ENCODE measurements at places on chromosomes 6 and 20.

DNA sequence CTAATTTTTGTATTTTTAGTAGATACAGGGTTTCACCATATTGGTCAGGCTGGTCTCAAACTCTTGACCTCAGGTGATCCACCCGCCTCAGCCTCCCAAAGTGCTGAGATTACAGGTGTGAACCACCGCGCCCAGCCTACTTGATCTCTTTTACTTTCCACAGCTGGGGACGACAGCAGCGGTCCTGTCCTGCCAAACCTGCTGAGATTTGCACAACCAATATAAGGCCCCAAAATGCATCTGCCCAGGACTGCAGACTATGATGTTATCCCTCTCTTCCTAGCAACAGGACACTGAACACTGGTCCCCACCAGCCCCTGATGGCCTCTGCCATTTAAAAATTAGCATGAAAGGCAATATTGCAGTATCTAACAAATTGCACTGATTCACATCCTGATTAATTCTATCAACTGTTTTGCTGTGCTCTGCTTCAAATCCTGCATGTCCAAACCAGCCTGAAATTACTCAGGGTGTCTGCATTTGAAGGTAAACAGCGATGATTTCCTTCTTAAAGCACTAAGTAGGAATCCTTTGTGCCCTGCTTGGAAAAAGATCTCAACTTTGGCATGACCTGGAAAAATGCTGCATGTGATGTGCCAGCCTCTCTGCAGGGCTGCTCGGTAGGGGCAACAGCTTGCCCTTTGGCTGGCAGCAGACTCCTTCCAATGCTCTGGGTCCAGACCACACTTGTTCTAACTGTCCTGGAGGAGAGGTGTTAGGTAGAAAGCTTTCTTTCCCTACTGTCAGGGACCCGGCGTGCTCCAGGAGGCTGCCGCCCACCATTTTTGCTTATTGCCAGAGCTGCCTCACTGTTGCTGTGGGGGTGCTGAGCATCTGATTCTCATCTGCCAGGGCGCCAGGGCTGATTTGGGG, 27.4 kb upstream of the PXDC1 start:
- no peak for DNase-seq

DNA sequence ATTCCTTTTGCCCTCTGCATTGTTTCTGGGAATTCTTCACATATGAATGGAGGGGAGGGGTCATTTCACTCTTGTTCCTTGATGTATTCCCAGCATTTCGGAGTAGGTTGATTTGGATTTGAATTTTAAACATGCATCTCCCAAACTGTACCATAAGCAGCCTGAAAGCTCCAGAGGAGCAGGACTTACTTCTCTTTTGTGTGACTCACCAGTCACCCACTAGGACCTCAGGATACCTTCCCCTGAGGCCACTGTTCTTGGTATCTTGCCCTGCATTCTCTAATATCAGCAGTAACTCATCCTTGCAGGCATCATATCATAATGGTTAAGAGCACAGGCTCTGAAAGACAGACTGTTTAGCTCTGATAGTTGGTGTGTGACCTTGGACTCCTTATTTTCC, 703 bp downstream of the MRPL2 start:
- no peak for DNase-seq

GRCh38 chr6:143619824-143620401, 57.9 kb upstream of the PHACTR2 start:
- no peak for DNase-seq

GRCh38 chr20:49408509-49409104, 73.9 kb downstream of the KCNB1 start:
- no peak for DNase-seq

GRCh38 chr20:18543216-18543615, 24.0 kb upstream of the SMIM26 start:
- no peak for DNase-seq

DNA sequence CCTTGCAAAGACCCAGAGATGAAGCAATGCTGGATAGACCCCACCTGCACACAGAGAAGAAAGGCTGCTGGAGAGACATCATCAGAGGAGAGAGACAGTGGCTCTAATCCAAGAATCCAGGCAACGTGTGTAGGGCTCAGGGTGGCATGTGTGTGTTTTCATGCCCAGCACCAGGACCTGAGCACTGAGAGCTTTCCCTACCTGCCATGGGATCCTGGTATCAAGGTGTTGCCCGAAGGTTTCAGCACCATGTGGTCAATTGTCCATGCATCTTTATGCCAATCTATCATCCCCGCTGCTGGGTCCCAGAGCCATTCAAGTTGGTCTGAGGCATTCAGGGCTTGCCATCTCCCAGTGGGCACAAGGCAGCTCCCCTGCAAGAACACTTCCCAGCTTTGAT, 7.5 kb upstream of the CD93 start:
- DNase-seq: no peak

DNA sequence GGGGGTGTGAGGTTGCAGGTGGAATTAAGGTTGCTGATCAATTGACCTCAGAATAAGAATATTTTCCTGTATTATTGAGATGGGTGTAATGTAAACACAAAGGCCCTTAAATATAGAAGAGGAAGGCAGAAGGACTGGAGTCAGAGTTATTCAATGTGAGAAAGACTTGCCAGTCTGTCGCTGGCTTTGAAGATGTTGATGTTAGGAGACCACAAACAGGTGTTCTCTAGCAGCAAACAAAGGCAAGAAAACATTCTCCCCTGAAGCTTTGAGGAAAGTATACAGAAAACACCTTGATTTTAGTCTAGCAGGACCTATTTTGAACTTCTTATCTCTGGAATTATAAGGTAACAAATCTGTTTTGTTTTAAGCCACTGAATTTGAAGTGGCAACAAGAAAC, 138.9 kb upstream of the PTPRK start:
- DNase-seq: no peak

GRCh38 chr6:157800420-157801237, 22.4 kb upstream of the SNX9 start:
- no peak for DNase-seq

DNA sequence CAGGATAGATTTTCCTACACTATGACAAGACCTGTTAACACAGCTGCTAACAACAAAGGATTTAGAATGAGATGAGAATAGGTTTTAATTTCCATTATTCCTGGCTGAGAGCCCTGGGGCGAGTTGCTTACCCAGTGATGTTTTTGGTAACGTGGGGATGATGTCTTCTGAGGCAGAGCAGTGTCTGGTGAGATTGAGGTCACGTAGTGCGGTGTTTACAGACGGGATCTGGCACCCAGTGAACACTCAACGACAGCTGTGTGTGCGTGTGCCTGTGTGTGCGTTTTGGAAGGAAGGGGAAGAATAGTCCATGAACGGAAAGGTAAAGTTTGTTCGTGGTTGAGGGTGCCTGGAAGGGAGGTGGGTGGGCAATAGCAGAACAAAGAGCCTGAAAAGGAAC, 384.7 kb downstream of the C6orf118 start:
- DNase-seq: no peak

GRCh38 chr6:95242560-95242959, 334.8 kb upstream of the MANEA start:
- DNase-seq: no peak

DNA sequence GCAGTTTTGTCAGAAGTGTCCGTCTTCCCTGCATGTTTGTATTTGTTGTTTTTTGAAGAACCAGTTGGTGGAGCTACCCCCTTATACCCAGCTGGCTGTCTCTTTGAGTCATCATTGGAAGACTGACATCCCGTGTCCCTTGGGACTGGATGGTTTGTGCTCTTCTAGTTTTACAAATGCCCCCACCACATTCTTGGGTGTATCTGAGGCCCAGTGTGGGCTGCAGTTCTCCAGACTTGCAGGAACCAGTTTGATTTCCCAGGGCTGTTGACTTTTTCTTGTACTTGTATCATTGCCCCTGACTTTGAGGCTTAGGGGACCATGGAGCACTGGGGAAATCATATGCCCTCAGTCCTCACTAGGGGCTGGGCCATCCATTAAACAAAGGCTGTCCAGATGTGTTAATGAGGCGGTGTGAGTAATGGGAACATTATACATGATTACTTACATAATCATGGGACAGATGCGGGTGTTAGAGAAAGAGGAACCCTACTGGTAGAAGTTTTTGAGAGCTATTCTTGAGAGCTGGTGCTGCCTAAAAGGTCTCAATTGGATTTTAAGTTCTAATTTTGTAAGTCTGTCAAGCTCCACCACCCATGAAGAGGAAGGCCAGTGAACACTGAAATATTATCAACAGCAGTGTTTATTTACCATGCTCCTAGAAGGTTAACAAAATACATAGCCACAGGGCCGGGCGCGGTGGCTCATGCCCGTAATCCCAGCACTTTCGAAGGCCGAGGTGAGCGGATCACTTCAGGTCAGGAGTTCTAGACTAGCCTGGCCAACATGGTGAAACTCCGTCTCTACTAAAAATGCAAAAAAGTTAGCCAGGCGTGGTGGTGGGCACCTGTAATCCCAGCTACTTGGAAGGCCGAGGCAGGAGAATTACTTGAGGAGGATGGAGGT, 8.5 kb downstream of the JARID2 start:
- no peak for DNase-seq

DNA sequence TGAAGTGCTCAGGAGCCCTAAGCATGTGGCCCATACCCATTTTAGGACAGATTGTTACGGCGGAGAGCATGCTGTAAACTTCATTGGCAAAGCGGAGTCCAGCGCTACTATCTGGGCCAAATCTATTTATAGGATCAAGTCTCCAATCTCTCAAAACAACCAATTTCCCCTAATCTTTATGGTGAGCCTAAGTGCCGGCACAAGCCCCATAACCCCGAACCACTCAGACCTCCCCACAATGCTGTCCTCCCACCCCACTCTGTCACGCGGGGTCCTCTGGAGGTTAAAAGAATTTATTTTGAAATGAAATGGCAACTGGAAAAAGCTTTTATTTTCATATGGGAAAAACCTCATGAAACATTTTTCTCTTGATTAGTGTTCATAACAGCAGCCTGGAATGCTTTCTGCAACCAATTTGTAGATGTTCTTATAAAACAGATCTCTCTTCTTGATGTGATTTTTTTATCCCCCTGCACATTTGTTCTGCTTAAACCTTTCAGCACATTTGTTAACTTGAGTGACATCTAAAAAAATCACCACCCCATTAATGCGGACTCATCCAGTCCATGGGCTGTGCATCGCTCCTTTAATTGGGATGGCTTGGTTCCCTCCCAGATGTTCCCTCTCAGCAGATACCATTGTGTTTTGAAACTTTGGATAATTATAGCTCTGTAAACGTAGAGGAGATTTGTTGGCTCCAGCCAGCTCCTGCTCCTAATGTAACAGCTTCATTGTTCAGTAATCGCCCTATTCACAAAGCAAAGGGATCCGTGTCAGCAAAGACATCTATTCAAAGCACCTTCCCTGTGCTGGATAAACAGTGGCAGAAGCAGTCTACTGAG, 323.6 kb downstream of the CD83 start:
- no peak for DNase-seq

DNA sequence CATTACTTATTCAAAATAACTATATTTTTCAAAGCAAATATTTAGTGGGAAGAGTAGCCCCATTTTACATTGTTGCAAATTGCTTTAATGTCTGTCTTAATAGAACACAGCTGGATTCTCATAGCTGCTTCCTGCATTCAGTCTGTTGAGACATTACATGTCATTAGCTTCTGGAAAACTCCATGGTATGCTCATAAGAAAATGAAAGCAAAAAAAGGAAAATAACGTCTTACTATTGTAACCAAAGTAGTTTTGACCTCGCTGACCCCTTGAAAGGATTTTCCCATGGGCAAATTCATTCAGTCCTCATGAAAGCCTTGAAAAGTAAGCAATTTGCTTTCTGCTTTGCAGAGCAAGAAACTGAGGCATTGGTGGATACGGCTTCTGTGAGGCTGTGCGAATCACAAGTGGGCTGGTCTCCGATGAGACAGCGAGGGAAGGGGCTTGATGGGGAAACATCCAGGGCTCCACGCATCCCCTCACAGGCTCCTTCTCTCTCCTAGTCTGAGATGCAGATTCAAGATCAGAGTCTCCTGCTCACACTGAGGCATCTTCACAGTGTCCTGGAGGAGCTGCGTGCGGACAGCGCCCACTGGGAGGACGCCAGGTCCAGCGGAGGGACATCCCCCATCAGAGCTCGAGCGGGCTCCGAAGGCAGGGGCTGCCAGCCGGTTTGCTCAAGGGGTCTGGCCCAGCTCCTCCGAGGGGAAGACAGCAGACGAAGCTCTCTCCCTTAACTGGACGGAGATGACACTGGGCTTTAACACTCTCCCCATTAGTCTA, 3.3 kb downstream of the C20orf202 start:
- no peak for DNase-seq

- no peak for DNase-seq
These were observed 12.2 kb upstream of the SERPINB1 start for GRCh38 chr6:2853769-2854395.

- DNase-seq: no peak
These were observed 70.0 kb downstream of the PSMG4 start for GRCh38 chr6:3328796-3329195.

GRCh38 chr6:170402318-170403040, 95.9 kb downstream of the FAM120B start:
- no peak for DNase-seq

DNA sequence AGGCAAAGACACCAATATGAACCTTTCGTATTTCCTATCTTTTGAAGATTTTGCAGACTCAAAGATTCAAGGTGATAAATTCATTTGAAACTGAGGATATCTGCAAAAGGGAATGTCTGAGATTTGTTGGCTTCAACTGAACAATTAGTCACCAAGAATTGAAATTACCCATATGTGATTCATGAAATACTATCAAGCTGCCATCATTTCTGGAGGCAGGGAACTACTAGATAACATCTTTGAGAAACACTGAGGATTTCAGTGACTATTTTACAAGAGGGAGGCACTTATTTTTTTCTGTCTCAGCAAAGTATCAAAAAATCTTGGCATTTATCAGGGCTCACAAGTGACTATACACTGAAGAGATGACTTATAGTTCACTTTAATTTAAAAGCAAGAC, 39.8 kb upstream of the MMS22L start:
- DNase-seq: no peak

DNA sequence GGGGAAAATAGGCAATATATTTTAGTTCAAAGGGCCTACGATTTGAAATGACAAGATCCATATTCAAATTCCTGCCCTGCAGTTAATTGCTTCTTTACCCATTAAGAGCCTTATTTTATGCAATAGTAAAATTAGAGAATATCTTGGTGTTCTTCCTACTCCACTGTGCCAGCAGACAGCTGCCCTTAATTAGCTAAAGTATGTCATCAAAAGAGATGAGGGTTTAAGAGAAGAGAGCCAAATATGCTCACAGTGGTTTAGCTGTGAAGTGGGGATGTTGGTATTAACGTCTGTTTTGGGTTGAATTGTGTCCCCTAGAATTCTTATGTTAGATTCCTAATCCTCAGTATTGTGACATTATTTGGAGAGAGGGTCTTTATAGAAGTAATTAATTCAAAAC, 148.1 kb downstream of the MOXD1 start:
- DNase-seq: no peak

GRCh38 chr20:54093423-54094267, 23.3 kb upstream of the BCAS1 start:
- DNase-seq: no peak
